ENCODE measurements at places on chromosomes 3 and 15. TPM values are rescaled to one million over a fixed set of nuclear protein-coding genes. Genes with fewer than 3 reads are reported as not detected.

GRCh38 chr15:45177285-45177684 lies 10.5 kb downstream of the SHF start:
- DNase-seq, result no peak

Gene FETUB
- total RNA-seq, result not detected

DNA sequence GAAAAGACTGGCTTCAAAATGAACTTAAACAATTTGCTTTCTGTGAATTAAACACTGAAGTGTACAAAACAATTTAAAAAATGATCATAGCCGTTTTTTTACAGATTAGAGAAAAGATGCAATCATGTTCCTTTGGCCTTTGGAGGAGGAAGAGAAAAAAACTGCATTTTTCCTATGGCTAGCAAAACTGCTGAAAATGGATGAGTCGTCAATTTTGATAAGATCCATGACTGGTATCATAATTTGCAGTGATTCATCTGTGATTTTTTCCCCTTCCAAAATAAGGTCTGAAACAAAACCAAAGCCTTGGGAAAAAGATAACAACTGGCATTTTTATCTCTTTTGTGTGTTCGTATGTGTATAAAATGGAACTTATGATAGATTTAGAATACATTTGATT lies 255.6 kb upstream of the SATB1 start:
- no peak for DNase-seq

Gene CGNL1
- total RNA-seq, result 5.7 TPM

GRCh38 chr15:69896606-69897005 lies 201.1 kb downstream of the TLE3 start:
- no peak for DNase-seq

DNA sequence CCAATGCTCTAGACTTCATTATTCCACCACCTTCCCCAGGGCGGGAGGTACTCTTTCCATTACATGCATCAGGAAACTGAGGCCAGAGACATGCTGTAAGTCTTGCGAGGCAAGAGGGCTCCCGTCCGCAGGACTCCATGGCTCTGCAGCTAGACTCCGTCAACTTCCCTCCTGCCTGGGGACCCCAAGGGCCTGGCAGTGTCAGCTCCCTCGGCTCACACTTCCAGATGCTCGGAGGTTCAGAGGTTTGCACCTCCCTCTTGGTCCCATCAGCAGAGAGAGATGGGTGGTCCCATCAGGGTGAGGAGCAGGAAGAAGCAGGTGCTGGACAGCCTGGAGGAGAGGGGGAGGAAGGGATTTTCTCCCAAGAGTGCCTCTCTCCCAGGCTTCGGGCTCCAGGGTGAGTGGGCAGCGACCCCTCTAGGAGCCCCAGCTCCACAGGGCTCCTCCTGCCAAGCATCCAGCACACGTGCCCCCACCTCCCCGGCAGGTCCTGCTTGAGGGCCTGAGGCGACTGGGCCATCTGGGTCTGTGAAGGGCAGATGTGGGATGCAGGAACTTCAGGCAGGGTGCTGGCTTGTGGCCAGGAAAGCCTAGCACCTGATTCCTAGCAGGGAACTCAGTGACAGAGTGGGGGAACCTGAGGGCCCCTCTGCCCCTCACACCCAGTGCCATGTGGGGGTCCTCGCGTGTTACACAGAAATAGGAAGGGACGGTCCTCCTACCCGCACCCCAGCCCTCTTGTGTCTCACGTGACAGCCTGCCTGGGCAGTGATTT lies 9.3 kb downstream of the PAK6 start:
- DNase-seq, result no peak

DNA sequence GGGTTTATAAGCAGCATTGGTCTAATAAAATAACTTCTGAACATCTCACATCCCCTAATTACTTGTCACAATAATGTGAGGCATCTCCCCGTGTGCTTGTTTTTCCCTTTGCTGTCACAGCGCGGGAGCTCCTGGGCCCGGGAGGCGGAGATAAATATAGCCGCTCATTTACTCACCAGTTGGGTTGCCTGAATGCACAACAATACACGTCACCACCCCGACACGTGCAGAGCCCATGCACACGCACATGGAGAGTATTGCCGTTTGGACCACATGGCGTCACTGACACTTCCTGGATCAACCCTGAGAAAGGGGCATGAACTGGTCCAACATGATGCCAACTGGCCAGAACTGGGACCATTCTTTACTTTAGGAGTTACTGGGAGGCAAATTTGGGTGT lies 76.2 kb downstream of the MRPL46 start:
- no peak for DNase-seq

- no peak for DNase-seq
Measured at GRCh38 chr3:87069971-87070370, 79.0 kb upstream of the VGLL3 start.

GRCh38 chr3:31707286-31707685 lies 174.6 kb downstream of the STT3B start:
- DNase-seq, result no peak

- no peak for DNase-seq
Measured at GRCh38 chr15:78307976-78308375, 8.6 kb upstream of the SKIC8 start.

Gene GNAT1
- total RNA-seq, result not detected

DNA sequence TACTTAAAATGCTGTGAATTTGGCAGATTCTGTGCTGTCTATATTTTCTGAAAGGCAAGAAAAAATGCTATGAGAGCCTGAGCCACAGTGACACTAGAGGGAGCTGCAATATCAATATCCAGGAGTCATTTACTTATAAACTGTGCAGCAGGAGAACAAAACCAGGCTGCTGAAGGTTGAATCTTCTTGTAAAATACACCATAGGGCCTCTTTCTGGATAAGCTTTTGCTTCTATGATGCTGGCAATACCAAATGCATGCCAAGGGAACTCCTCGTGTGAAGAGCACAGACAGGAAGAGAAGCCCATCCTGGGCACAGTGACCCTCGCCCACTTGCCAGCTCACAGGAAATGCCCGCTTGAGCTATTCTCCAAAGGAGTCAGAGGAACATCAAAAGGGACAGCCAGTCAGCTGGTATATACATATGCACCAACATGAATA lies 48.0 kb upstream of the TSPAN3 start:
- DNase-seq, result peak; percentile 45

GRCh38 chr3:66253790-66254620 lies 33.2 kb downstream of the SLC25A26 start:
- DNase-seq, result peak; percentile 28

Gene NAA50
- 60.7 TPM for total RNA-seq

DNA sequence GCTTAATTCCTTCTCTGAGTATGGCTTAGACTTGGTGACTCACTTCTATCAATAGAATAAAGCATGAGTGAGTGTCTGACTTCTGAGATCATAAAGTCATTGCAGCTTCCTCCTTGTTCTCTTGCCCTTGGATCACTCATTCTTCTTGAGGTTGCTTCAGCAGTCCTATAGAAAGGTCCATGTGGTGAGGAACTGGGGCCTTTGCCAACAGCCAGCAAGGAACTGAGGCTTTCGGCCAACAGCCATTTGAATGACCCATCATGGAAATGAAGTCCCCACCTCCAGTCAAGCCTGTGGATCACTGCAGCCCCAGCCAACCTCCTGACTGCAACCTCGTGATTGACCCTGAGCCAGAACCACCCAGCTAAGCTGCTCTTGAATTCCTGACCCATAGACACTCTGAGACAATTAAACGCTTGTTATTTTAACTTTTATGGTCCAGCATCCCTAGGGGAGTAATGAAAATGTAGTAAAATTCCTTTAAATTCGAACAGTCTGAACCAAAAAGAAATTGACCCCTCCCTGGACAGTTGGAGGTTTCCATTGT lies 84.5 kb downstream of the WDR76 start:
- no peak for DNase-seq

Gene TM6SF1
- 27.7 TPM for total RNA-seq

DNA sequence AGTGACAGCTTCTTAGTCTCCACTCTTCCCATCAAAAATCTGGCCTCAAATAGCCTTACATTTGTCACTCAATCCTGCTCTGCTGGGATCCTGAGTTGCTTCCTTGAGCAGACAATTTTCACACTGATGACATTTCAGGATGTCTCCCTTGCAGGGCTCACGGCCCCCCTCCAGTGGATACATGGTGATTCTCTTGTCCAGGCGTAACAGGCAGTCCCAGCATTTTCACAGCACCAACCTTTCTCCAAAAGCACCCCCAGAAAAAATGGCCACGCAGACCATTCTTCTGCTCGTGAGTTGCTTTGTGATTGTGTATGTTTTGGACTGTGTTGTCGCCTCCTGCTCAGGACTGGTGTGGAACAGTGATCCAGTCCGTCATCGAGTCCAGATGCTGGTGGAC lies 47.4 kb upstream of the WNT7A start:
- DNase-seq, result no peak

Gene C3orf22
- total RNA-seq, result not detected

GRCh38 chr15:29844290-29844903 lies 22.1 kb upstream of the TJP1 start:
- no peak for DNase-seq

- DNase-seq, result peak; percentile 46
Measured at GRCh38 chr3:195156286-195156890, 114.6 kb downstream of the XXYLT1 start.

- no peak for DNase-seq
Measured at GRCh38 chr15:63319065-63319464, 41.7 kb downstream of the APH1B start.

- DNase-seq, result peak; percentile 40
Measured at GRCh38 chr3:189233225-189233858, 61.6 kb downstream of the TPRG1 start.

DNA sequence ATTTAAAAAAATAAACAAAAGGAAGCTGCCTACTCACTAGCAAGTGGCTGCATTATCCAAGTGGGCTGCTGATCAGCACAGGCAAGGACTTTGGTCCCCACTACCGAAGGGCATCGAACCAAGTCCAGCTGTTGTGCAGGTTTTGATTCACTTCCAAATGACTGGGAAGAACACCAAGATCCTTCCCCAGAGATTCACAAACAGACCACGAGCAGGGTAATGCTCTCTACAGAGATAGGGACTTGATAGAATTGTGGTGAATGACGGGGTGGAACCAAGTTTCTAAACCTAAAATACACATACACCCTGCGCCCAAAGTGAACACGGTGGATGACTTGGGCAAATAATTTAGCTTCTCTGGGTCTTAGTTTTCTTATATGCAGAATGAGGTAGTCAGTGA lies 203.7 kb upstream of the ICE2 start:
- no peak for DNase-seq

All from frontal cortex (tissue), 4 donors.